GM12864 (cell line): ENCODE measurements at places on chromosomes 5 and 9.

GRCh38 chr5:127299678-127300077, 9.1 kb downstream of the MEGF10 start:
- DNase-seq, result no peak

- DNase-seq, result no peak
Observed at GRCh38 chr9:22446589-22446949, at the start of gene DMRTA1. Gene DMRTA1, plus strand, starts transcription at chr9:22446824. Its CDS starts 242 bp downstream, at chr9:22447066.

GRCh38 chr9:108197899-108198298, 657.9 kb downstream of the ACTL7B start:
- no peak for DNase-seq

GRCh38 chr9:96136992-96137670, 164.8 kb downstream of the HSD17B3 start:
- peak; percentile 74 for DNase-seq

GRCh38 chr5:67795781-67796477, 419.6 kb upstream of the PIK3R1 start:
- no peak for DNase-seq

DNA sequence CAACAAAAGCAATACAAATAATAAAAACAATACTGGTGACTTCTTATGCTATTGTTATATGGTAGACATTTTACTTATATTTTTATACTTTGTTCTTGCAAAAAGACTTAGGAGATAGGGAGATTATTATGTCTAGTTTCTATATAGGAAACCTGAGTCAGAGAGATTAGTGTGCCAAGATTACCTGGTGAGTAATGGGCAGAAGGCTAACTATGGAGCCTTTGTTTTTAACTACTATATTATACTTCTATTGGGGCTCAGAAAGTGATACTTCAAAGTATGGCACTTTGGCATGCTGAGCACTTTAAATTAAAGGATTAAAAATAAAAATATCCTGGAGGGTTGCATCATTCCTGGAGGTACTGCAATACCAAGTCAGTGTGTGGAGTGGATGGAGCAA, 117.5 kb upstream of the CLINT1 start:
- no peak for DNase-seq

GRCh38 chr5:56112526-56113121, 117.9 kb upstream of the IL6ST start:
- DNase-seq, result no peak

DNA sequence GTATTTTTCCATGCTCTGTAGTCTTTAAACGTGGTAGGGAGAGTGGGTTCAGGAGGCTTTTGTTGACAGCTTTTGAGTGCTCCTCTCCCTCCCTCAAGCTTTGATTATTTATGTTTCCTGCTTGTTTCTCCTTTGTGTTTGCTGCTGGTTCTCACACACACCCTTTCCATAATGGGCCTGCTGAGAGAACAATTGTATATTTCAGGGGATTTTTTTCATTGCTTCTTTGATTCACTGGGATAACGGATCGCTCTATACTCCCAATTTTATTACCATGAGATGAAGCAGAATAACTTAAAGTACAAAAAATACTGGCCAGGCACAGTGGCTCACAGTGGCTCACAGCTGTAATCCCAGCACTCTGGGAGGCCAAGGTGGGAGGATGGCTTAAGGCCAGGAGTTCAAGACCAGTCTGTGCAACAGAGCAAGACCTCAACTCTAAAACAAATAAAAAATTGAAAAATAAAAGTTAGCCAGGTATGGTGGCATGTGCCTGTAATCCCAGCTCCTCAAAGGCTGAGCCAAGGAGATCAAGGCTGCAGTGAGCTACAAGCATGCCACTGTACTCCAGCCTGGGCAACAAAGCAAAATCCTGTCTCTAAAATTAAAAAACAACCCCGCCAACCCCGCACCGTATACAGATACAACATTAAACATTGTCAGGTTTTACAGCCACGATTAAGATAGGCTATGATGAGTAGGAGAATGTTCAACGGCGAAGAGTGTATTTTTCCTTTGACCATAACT, 66.9 kb downstream of the USP20 start:
- no peak for DNase-seq

DNA sequence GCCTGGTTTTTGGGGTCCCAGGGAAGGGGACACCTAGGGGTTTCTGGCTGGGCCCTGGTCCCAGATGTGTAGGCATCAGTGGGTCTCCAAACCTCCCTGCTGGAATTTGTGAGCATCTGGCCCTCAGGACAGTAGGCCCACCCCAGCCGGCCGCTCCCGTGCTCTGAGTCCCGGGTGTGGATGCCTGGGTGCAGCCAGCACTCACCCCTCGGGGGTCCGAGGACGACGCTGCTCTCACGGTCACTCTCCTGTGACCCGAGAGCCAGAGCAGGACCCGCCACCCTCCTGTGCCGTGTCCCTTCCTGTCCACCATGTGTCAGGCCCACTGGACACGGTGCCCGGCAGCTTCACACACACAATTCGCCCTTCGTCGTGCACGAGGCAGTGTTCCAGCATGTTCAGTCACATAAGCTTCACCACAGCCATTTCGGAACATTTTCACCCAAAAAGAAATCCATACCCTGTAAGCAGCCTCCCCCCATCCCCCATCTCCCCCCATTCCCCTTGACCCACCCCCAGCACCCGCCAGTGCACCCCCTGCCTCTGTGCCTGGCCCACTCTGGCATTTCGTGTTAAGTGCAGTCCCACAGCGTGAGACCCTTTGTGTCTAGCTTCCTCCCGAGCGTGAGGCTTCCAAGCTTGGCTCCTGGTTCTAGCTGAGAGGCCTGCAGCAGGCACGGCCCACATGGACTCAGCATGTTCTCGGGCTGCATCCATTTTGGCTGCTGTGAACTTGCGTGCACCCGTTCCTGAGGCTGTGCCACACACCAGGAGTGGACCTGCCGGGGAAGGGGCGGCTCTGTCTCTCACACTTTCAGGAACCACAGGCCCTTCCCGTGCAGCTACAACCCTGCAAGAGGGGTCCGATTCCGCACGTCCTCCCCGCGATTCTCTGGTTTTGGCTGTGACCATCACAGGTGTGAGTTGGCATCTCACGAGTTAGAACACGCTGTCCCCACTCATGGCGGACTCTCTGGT, 40.5 kb downstream of the NKD2 start:
- DNase-seq, result no peak

DNA sequence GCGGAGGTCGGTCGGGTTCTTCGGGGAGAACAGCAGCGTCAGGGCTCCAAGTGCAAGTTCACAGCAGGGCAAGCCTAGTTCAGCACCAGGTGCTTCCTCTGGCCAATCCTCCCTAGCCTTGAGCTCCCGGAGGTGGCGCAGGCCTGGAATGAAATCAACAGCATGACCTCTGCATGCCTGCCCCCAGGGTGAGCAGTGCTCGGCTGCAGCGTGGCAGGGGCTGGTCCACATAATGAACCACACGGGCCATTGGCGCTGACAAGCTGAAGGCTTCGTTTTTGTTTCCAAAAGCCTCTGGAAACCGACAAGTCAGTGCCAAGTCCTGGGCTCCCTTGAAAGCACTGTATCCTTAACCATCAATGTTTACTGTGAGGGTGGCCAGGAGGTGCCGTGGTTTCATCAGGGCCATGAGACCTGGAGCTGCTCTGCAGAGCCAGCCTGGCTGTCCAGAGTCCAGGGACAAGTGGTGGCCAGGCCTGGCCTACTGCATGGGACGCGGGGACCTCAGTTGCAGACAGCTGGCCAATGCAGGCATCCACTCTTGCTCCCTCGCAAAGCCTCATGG, 2.1 kb upstream of the INPP5E start:
- no peak for DNase-seq

DNA sequence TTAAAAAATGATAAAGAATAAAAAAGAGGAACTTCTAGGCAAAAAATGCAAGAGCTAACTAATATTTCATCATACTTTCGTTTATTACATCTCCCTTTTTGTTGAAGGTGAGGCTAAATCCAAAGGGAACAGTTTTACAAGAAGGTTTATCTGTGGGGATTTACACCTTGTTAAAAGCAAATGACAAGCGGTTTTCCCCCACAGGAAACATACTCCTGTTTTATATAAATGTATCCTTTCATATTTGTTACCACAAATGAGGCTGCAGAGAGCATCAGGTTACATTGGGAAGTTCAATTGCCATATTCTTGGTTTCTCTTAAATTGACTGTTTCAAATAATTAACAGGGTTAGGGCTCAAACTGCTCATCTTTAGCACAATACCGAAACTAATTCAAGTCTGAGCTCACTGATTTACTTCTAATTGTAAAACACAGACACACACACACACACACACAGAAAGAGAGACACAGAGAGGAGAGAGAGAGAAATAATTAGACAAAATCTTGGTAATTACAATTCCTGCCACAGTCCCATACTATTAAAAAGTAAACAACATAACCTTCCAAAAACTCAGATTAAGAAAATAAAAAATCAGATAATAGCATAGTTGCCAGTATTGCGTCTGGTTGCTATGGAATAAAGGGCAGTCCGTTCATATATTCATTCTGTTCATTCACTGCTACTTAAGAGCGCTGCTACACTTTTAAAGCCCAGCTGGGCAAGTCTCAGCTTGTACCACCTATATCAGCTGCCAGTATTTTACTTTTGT, 17.1 kb downstream of the RFX3 start:
- no peak for DNase-seq

- no peak for DNase-seq
Observed at GRCh38 chr9:6631207-6631512, 14.4 kb downstream of the GLDC start.

- no peak for DNase-seq
Observed at GRCh38 chr5:131999441-132000240, 11.8 kb downstream of the ACSL6 start.

DNA sequence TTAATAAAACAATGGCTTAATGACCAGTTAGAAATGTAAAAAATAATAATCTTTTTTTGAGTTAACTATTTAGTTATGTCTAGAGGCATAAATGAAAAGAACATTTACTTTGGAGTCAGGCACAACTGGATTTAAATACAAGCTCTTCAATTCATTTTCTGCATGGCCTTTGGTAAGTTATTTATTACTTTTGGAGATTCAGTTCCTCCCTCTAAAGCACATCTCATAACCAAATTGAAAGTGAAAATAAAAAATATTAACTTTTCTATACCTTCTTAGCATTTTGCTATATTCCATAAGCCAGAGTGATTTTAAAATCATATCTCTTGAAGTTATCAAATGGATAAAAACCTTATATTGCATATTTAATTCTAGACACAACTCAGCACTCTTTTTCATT, 434.9 kb upstream of the SMARCA2 start:
- DNase-seq, result no peak

DNA sequence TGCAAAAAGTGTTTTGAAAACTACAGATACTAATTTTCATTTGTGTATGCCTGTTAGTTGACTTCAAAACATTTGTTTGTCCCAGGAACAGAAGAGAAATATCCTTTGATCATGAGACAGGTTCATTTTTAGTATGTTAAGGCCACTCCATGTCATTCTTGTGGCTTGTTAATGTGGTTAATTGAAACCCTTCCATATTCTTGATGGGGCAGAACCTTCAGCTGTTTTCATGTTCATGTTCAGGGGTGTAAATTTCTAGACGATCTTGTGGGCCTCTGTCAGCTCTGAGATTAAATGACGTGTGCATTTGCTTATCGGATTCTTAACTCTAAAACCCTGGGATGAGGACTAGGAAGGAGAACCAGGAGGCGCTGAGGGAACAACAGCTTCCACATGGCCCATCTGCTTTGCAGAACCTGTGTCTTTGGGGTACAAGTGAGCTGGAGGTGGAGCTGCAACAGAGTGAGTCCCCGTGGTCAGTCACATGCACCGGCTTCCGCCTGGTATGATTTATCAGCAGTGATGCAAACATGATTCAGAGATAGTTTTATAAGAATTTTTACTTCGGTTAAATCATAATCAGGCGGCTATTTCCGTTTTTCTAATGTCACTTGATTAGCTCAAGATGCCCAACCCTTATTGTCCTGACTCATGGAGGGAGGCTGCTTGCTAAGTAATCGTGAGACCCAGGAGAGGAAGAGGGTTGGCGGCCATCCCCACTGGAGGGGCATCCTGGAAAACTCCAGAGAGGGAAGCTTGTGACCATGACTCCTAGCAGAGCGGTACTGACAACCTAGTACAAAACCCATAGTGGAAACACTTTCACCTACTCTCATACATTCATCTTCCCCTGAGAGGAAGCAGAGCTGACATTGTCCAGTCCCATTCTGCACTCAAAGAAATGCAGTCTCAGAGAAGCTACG, 138.4 kb downstream of the C9orf152 start:
- no peak for DNase-seq

- DNase-seq, result no peak
Observed at GRCh38 chr5:1655496-1656270, 131.9 kb upstream of the LPCAT1 start.

DNA sequence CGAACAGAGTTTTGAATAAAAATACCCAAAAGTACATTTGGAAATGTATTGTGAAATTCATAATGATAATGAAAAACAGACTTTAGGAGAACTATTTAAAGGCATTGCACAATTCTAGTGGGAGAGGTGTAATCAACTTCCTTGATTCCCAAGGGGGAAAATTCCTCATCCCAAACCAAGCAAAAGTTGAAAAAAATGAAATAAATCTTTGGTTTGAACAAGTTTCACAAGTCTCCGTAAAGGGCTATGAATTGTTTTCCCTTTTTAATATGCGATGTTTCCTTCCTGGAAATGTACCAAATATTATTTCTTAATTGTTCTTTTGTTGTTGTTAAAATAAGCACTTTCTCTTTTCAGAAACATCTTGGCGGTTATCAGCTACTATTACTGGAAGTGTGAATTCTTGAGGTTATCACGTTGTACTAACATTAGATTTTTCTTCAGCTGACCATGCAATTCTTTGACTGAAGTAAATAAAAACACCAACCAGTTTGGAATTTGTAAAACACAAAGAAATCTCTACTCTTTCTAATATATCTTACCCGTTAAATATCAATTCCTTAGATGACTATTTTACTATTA, 59.3 kb downstream of the SVEP1 start:
- DNase-seq, result no peak

DNA sequence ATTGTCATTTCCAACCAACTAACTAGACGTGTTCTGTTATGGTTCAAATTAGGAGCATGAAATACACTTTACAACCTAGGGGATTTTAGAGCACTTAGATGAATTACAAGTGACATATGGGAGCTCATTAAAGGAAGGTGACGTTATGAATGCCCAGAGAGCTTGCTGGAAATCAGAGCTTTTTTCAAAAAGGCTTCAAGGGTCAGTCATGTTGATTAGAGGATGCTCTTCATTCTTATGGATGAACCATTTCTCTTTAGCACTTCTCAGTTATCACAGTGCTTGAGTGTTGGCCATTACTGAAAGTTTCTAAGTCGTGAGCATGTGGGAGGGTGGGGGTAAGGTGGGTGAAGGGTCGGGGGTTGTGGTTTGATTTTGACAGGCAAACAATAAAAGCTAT, 1245.5 kb upstream of the DMAC1 start:
- DNase-seq, result no peak

GRCh38 chr5:123279136-123279535, 144.1 kb downstream of the CEP120 start:
- DNase-seq, result no peak

- no peak for DNase-seq
Observed at GRCh38 chr9:134852906-134853654, 27.5 kb upstream of the FCN2 start.

DNA sequence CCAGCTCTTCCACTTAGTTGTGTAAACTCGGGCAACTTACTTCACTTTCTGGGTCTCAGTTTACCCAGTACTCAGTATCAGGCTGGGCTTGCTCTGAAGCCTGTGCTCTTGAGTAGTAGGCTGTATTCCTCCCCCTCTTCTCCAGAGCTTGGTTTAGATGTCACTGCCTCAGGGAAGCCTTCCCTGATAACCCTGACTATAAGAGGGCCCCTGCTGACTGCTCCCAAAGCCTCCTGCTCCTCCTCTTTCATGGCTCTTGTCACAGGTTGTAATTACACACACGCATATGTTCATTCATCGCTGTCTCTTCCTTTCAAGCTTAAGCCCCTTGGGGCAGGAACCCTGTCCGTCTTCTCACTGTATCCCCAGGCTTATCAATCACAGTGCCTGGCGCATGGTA, 140.2 kb downstream of the RGS3 start:
- no peak for DNase-seq
